T1000 (cell line): ENCODE measurements at places on chromosomes 7 and 10.

DNA sequence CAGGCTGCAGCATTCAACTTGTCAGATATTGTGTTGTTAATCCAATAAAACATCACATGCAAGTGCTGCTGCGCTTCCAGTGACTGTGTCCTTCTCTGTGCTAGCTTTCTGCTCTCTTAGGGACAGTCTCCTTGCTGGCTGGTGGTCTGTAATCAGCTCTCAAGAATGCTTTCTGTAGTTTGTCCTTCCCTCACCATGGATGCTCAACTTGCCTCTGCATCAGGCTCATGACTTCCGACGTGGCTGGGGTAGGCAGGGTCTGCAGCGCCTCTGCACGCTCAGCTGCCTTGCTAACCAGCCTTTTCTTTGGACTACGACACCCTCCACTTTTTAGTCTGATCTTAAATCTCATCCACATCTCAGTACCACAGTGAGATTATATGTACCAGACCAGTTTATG lies 58.3 kb downstream of the MMRN2 start:
- no peak for DNase-seq

GRCh38 chr7:121329191-121330052 lies 622 bp downstream of the WNT16 start:
- no peak for DNase-seq

GRCh38 chr10:48494073-48494472 lies 110.8 kb downstream of the ARHGAP22 start:
- no peak for DNase-seq

- peak; percentile 38 for DNase-seq
Observed at GRCh38 chr7:130845581-130846085, 111.6 kb upstream of the KLF14 start.

DNA sequence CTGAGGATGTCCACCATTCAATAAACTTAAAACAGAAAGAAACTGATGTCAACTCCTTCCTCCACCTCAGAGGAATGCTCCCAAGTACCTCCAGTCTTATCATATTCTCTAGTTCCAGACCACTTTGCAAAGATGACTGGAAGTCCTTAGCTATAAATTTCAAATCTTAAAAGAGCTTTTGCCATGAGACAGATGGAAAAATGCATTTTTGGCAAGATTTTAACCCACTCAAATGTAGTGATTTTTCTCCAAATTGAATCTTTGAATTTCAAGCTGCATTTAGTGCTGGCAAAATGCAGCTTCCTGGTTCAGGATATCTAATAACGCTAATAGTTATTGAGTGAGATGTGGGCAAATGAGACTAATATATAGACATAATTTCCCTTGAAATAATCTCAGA lies 33.2 kb downstream of the DGKI start:
- DNase-seq, result no peak
